ENCODE measurements at places on chromosomes 11 and 22. TPM values are rescaled to one million over a fixed set of nuclear protein-coding genes. Genes with fewer than 3 reads are reported as not detected.

KCNQ1OT1 gene
- total RNA-seq: 1.1 TPM

ST13 gene
- total RNA-seq: 301 TPM

SLC25A18 gene
- total RNA-seq: not detected

DNA sequence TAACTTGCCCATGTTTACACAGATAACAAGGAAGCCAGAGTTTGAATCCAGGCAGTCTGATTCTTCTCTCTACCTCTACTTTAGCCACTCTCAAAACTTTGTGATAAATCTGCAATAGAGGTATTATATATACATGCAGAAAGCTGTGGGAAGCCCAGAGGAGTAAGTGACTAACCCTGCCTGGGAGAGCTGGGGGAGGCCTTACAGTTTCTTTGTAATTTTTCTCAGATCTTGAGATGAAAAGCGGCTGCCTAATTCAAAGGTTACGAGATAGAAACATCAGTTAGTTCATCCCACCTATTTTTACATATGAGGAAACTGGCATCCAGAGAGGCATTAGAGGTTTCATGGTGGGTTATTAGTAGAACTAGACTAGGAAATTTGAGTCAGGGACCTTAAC is 4.9 kb downstream of the STIM1 start:
- DNase-seq: no peak

SLCO2B1 gene
- 0.81 TPM for total RNA-seq

SMTNL1 gene
- total RNA-seq: not detected

DNA sequence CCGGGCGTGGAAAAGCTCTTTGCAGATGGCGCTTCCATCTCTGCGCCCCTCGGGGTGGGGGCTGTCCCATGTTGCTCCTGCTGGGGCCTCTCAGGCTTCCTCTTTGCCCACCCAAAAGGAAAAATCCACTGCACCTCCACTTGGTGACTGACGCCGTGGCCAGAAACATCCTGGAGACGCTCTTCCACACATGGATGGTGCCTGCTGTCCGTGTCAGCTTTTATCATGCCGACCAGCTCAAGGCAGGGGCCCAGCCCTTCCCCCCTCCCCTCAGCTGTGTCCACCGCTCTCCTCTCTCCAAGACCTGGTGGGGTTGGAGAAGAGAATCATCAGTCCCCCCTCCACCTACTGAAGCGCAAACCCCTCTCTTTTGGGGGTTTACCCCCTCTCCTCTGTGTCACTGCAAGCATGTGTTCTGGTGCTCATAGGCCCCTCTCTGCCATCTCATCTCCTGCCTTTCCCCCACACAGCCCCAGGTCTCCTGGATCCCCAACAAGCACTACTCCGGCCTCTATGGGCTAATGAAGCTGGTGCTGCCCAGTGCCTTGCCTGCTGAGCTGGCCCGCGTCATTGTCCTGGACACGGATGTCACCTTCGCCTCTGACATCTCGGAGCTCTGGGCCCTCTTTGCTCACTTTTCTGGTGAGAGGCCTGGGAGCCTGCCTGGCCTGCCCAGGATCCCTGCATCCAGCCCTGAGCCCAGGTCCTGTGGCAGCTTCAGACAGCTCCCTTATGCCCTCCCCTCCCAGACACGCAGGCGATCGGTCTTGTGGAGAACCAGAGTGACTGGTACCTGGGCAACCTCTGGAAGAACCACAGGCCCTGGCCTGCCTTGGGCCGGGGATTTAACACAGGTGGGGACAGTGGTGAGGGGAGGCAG is 1.8 kb downstream of the LARGE2 start:
- no peak for DNase-seq

PHLDA2 gene
- 309 TPM for total RNA-seq

DNA sequence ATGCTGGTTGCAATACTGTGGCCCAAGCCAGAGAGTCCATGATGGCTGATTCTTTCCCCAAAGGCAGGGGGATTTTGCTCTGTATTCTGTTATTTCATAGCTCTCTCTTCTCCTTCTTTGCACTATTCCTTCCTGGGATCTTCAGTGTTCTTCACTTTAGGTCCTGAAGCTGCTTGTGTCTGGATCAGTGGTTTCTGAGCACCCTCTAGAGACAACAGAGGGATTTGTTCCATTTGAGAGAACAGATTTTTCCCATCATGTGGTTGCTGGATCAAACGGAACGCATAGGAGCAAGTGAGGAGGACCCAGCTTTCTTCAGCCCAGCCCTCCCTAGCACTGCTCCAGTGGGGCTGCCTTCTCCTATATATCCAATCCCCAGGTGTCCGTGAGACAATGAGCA is 68.7 kb upstream of the SYN3 start:
- DNase-seq: no peak

GRCh38 chr22:48424201-48424627 is 1403.5 kb downstream of the BRD1 start:
- DNase-seq: no peak

GRCh38 chr22:32249231-32249630 is 5.9 kb downstream of the SLC5A4 start:
- DNase-seq: no peak

All from HCT116 (cell line).